ENCODE measurements at places on chromosomes 12 and 14.

DNA sequence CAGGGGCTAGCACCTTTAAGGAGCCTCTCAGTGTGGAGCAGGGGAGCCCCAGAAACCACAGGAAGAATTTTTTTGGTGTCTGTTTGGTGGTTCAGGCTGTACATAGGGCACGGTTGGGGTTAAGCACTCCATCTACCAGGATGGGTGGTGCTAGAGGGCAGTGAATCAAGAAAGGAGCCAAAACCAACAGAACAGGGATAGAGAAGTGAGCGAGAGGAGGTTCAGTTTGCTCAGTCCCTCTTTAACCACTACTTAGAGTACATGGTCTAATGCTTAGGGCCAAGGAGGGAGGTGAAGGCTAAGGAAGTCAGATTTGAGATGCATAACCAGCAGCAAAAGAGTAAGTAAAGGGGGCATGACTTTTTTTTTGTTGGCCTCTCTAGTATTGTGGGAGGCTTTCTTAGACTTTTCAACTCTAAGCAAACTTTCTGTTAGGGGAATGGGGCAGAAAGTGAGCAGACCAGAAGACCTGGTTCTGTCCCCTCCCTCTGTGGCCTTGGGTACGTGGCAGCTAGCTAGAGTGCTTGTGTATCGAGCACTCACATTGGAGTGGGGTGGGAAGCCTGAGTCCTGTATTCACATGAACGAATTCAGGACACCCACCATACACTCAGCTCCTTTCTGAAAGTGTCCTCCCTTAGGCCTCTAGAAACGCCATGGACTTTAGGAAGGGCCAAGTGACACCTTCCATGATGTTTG, 6.6 kb upstream of the NPFF start:
- no peak for DNase-seq

DNA sequence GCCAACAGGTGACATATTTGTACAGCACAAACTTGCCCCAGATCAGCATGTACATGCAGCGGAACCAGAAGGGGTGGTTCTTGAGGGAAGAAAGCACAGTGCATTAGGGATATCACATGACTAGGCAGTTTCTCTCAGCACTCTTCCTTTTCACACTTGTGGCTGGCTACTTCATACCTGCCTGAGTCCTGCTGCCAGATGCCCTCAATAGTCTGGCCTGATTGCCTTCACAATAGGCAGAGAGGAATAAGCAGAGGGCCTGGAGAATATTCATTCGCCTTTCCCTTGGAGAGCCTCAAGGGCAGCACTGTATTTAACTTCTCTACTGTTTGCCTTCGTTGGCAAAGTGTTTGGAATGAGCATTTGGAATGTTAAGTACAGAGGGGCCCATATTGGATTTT, 7.9 kb downstream of the EMG1 start:
- no peak for DNase-seq

GRCh38 chr14:54127526-54127925, 170.9 kb upstream of the BMP4 start:
- no peak for DNase-seq

DNA sequence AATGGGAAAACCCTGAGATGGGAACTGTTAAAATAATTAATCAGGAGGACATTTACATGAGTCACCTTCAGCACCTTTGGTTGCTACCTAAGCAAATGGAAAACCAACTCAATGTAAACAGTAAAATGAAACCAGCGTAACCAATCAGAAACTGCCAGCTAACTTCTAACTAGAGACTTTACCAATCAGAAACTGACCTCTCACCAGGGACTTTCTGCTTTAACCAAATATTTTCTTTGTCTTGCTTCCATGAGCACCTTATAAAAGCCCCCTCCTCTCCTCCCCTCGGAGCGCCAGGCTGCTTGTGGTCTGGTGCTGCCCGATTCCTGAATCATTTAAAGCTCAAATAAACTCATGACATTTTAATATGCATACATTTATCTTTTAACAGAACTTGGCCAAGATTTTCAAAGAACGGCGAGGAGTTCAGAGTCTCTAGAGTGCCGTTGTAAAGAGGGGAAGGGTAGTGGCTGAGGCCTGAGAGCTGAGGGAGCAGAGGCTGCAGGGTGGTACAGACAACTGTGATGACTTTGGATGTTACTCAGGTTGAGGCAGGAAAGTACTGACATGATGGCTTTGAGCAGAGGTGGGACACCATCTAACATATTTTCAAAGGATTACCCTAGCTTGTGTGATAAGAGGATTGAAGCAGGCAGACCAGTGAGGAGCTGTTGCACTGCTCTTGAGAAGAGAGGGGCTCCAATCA, 183.6 kb downstream of the CRADD start:
- no peak for DNase-seq

DNA sequence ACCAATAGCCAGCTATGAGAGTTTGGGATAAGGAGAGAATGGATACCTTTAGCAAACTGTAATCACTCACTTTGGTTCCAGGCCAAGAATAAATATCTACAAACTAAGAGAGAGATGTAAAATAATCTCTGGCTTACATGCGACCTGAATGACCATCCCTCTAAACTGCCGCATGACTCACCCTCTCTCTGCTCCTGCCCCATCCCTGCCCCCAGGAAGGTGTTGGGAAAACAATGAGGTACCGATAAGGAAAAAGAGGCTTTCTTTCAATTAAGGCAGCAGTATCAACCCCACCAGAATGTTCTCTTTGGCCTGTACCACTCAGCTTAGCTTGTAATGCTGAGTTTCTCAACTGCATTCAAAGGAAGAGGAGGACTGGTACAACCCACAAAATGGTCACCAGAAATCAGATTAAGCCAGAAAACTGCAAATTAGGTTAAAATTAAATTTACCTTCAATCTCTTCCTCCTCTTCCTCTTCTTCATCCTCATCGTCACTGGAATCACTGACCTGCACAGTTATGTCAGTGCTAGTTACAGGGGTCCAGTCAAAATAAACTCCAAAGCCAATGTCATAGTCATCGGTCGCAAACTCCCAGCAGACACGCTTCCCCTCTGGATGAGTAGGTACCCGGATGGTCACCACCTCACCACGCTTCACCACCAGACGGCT, 22.0 kb downstream of the GSTZ1 start:
- DNase-seq: no peak
